MM.1S (cell line): ENCODE measurements at places on chromosomes 1 and 21.

DNA sequence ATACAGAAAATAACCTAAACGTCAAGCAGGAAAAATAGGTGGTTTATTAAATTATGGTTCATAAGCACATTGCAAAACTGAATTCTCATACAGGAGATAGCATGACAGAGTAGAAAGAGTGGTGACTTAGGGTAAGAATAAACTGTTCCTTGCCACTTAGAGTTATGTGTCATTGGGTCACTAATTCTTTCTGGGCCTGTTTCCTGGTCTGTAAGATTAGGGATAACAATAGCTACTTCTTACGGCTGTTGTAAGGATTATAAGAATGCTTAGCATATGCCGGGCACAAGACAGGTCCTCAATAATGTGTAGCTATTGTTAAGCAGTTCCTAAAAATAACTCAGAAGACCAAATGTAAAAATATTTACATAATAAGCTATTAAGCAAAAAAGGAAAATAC, 24.2 kb downstream of the SNRNP40 start:
- no peak for DNase-seq

DNA sequence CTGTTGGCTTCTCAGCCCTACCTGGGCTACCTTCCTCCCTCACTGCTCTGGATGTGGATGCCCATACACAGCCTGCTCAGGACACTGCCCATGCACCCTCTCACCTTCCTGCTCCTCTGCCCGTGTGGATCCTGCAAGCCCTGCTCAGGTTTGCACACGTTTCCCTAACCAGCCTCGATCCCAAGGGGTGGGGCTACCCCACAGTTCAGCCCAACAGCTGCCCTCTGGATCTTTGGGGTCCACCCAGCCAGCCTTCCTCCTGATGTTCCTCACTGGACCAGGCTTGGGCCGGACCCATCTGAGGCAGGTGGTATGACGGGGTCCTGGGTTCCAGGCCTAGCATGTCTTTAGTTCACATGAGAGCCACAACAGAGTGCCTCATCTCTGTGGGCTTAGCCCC, 4.7 kb downstream of the TMEM54 start:
- no peak for DNase-seq

DNA sequence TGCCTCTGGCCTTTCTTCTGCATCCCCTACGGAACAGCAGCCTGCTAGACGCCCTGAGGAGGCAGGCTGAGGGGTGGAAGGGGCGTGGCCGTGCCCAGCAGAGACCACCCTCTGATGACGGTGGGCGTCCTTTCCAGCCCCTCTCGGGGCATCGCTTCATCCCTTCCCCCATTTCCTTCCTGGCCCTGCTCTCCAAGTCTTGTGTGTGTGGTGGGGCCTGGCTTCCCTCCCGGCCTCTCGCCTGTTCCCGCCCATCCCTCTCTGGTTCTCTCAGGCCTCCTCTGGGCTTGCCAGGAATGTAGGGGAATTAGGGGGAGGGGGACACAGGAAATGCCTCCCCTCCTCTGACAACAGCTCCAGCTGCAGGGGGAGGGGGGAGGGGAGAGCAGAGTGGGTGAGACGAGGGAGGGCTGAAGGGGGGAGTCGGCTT, 51.1 kb downstream of the SKI start:
- no peak for DNase-seq

DNA sequence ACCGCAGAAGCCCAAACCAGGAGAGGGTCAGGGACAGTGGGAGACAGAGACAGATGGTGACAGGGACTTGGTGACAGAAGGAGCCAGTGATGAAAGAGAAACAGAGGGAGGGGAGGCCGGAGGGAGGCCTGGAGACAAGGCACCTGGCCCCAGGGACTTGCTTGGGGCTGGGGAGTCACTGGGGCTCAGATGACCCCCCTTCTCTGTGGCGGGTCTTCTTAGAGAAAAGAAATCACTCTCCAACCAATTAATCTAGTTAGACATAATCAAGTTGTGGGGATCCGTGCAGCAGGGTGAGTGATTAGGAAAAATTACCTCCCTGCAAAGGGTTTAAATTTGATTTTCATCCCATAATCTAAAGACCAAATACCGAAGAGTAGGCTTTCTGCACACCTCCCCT, 519.8 kb downstream of the PTPRU start:
- DNase-seq: no peak

DNA sequence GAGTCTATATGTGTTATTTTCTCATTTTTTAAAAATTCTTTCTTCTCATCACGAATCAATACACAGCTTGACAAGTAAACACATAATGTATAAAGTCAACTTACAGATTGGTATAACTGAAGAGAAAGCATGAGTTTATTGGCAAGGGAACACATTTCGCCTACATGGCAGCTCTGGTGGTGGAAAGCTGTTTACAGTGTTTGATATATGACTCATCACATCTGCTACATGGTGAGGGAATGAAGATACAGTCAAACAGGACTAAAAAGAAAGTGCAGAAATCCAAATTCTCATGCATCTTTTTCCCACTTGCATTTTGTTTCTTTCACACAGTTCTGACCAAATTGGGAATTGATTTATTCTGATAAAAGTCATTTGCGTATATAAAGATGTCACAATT, 122.2 kb upstream of the ADGRL4 start:
- DNase-seq: no peak

GRCh38 chr1:53617382-53617781, 121.6 kb downstream of the GLIS1 start:
- DNase-seq: no peak

GRCh38 chr1:229027158-229027557, 243.8 kb upstream of the RAB4A start:
- no peak for DNase-seq

DNA sequence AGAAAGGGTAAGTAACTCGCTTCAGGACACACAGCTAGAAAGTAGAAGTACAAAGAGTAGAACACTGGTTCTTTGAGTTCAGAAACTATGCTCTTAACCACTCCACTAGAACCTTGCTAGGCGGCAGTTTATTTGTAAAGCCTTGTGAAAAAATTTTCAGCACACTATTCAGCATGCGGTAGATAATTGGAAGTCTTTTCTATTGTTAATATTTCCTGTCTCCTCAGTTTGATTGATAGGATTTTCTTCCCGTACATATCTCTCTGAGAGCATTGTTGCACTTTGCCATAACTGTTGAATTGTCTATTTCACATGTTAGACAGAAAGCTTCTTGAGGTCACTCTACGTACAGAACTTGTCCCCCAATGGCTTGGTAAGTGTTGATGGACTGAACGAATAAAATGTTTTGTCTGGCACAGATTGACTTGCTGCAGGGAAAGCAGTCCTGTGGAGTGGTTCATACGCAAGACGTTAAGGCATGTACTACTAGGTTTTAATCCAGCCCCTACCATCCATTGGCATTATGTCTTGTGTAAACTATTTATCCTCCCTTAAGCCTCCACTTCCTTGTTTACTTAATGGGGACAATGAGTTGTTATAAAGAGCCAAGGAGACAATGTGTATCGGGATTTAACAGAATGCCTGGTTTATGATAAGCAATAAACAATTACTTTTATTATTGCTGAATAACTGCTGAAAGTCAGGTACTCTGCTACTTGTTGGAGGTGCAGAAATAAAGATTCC, 35.8 kb downstream of the C1orf21 start:
- no peak for DNase-seq

- no peak for DNase-seq
Measured at GRCh38 chr1:104807590-104807989, 1057.9 kb downstream of the AMY1C start.

DNA sequence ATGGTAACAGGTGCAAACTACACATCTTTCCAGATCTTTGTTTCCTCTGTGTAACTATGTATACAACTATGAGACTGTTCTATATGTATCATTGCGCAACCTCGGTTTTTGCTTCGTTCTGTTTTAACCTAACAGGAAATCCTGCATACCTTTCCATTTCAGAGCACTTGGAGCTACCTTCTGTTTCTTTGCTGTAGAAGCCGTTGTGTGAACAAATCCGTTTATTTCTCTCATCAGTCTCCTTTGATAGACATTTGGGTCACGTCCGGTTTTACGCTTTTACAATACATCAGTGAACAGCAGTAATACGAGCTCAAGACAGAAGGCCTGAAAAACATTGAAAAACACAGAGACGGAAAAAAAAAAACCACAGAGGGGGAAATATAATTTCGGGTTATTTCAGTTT, 10.5 kb downstream of the ATP5IF1 start:
- peak; percentile 76 for DNase-seq

GRCh38 chr1:91059157-91059556, 37.3 kb upstream of the ZNF644 start:
- no peak for DNase-seq

DNA sequence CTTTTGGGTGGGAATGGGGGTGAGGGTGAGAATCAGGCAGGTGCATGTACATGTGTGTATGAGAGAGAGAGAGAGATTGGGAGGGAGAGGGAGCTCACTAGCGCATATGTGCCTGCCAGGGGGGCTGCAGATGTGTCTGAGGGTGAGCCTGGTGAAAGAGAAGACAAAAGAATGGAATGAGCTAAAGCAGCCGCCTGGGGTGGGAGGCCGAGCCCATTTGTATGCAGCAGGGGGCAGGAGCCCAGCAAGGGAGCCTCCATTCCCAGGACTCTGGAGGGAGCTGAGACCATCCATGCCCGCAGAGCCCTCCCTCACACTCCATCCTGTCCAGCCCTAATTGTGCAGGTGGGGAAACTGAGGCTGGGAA, 95.0 kb downstream of the EPHB2 start:
- DNase-seq: no peak

DNA sequence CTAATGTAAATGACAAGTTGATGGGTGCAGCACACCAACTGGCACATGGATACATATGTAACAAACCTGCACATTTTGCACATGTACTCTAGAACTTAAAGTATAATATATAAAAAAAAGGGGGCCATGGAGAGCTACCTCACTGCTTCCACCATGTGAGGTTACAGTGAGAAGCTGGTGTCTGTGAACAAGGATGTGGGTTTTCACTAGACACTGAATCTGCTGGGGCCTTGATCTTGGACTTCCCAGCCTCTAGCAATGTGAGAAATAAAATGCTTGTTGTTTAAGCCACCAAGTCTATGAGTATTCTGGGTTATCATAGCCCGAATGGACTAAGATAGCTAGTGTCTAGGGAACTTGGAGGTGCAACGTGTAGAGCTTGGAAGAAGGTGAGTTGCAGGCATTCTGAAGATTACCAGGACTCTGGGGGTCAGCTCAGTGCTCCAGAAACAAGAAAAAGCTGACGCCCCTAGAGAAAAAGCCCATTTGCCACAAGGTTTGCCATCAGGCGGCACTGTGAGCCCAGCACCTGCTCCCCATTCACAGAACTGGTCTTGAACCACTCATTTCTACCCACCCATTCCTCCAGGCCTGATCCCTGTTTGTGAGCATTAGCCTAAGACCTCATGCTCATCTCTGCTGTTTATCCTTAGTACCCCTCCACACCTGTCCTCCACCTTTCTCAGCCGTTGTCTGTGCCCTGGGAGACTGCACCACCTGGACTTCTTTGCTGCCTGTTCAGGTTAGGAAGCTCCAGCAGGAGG, 15.1 kb upstream of the FYB2 start:
- DNase-seq: no peak

- no peak for DNase-seq
Measured at GRCh38 chr1:25695090-25695770, 78.6 kb downstream of the MAN1C1 start.

GRCh38 chr1:170687621-170688020, 23.7 kb downstream of the PRRX1 start:
- no peak for DNase-seq

DNA sequence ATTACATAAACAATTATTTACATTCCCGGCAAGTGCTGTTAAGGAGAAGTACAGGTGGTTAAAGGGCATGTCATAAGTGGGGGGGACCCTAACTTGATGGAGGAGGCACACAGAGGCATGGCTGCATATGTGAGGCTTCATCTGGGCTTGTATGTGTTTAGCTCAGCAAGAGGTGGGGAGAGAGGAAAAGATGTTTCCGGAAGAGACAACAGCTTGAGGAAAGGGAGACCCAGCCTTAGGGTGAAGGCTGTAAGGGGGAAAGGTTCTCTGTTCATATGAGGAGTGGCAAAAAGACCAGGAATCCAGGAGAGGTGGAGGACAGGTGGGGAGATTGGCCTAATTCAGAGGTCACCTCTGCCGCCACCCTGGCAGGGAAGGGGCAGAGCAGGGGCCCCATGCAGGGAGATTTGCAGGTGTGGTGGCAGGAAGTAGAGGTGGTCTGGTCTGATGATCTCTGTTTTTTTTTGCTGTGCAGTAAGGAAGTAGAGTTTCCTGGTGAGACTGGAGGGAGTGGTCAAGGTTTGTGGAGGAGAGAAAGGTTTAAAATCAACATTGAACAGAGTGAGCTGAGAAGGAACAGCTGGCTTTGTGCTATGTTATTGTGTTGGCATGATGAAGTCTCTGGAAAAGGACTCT, 9.0 kb downstream of the TRAF5 start:
- DNase-seq: peak; percentile 89

- no peak for DNase-seq
Measured at GRCh38 chr1:64203420-64203819, at the start of gene UBE2U. TSS of gene UBE2U (plus strand) at chr1:64203623. CDS start at chr1:64204051, 428 bp downstream.

DNA sequence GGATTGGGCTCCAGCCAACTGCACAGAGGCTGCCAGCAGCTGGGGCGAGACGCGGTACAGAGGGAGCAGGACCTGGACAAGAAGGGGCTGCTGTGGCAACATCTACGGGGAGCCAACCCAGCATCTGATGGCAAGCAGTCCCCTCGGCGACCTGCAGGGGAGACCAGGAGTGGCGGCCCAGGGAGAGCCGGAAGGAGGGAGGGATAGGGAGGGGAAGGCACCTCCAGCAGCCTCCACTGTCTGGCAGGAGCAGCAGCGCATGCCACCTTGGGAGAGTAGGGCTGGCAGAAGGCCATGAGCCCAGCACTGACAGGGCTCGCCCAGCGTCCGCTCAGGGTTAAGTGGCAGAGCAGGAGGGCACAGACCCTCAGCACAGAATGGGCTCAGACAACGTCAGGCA, 17.3 kb downstream of the CHD5 start:
- no peak for DNase-seq

DNA sequence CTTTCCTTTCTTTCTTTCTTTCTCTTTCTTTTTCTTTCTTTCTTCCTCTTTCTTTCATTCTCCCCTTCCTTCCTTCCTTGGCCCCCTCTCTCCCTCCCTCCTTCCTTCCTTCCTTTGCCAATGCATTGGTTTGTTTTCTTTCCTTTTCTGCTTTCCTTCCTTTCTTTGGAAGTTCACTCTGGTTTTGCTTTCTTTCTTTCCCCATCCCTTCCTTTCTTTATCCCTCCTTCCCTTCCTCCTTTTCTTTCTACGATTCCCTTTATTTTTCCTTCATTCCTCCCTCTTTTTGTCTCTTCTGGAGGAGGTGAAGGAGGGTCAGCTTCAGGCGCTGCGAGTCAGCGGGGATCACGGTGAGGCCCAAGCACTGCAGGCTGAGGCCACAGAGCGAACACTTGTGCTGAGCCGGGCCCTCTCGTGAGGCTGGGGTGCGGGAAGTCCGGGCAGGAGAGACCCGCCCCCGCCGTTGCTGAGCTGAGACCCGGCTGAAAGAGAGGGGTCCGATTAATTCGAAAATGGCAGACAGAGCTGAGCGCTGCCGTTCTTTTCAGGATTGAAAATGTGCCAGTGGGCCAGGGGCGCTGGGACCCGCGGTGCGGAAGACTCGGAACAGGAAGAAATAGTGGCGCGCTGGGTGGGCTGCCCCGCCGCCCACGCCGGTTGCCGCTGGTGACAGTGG, 1.5 kb downstream of the SIM2 start:
- DNase-seq: no peak
